ENCODE measurements at places on chromosomes 7 and 10. TPM values are rescaled to one million over a fixed set of nuclear protein-coding genes. Genes with fewer than 3 reads are reported as not detected.
A peak's percentile ranks its signal among the peaks of the same experiment; 100 is the strongest.

The MBL2 gene
- not detected for total RNA-seq

The EPO gene
- total RNA-seq: not detected

The SLC18A3 gene
- not detected for total RNA-seq

The GIMAP7 gene
- total RNA-seq: 171 TPM

The BICC1 gene
- total RNA-seq: 0.08 TPM

The PRSS37 gene
- total RNA-seq: not detected

The NUTM2B gene
- 1.6 TPM for total RNA-seq

The UPF2 gene
- 26.7 TPM for total RNA-seq

The PNLIPRP3 gene
- not detected for total RNA-seq

The PTF1A gene
- not detected for total RNA-seq

DNA sequence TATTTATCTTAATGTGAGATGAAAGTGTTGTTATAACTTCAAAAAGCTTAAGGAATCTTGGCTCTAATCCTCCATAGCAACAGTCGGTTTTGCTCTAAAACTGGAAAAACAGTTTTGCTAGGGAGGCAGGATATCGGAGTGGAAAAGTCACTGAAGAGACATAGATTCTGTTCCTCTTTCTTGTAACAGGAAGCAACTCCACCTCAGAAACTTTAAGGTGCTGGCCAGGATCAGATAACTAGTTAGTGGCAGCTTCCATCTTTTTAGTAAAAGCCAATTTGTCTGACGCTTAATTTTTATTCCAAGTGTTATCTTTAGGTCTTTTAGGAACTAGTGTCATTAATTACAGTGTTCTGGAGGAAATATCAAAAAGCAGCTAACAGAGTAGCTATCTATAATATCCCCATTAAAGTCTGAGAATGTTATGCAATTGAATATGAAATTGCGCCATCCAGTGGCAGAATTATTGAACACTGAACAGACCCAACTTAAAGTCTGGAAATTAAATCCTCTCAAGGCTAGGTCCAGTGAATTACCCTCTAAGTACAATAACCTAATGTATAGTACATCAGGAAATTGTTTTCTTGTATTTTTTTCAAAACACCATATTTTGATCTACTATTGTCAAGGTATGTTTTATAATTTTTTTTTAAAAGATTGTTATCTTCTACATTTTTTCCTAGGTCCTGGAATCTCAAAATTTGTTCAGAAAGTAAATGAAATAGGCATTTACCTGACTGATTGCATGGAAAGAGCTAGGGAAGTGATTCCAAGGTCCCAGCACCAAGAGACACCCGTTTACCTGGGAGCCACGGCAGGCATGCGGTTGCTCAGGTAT lies 65.9 kb upstream of the CC2D2B start:
- peak overlapping the region; percentile 67 for H3K27ac ChIP-seq
- H3K4me1 ChIP-seq: peaks cover 63% of the 10 kb centered on the region
- no peak overlapping the region for H3K4me3 ChIP-seq
- H3K27me3 ChIP-seq: no peaks in the 10 kb centered on the region
- DNase-seq: peak; percentile 45

DNA sequence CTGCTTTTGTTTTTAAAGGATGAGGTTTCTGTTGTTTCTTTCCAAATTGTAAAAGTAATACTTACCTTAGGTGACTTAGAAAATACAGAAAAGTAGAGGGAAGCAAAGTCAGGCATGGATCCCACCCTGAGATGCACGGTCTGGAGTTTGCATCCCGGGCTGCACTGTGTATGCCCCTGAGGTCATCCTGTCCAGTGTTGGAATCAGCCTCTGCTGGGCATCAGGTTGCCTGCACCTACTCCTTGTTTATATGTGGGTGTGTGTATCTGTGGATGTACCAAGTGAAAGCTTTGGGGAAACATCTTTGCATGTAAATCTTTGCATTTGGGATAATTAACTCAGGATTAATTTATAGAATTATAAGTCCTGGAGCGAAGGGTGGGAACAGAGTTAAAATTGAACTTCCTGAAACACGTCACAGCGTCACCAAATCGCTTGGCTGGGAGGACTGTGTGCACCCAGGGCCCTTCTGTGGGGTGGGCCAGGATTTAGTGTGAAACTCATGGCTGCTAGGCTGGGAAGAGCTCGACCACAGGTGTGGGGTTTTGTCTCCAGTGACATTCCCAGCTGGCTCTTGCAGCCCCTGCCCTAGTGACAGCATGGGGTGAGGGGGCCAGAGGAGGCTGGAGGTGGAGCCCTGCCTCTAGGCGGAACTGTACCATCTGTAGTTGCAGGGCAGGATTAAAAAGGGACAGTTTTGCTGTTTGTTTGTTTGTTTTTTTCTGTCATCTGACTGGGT lies 27.9 kb downstream of the GTF2IRD1 start:
- no peak overlapping the region for H3K27ac ChIP-seq
- no peak overlapping the region for H3K4me3 ChIP-seq
- H3K4me1 ChIP-seq: no peaks in the 10 kb centered on the region
- H3K36me3 ChIP-seq: no peaks in the 10 kb centered on the region
- DNase-seq: no peak

GRCh38 chr10:45545150-45545549 lies 127.4 kb downstream of the ZFAND4 start:
- no peak overlapping the region for H3K27ac ChIP-seq
- no peaks in the 10 kb centered on the region for H3K27me3 ChIP-seq
- no peak overlapping the region for H3K4me3 ChIP-seq
- DNase-seq: no peak
- H3K36me3 ChIP-seq: no peaks in the 10 kb centered on the region

DNA sequence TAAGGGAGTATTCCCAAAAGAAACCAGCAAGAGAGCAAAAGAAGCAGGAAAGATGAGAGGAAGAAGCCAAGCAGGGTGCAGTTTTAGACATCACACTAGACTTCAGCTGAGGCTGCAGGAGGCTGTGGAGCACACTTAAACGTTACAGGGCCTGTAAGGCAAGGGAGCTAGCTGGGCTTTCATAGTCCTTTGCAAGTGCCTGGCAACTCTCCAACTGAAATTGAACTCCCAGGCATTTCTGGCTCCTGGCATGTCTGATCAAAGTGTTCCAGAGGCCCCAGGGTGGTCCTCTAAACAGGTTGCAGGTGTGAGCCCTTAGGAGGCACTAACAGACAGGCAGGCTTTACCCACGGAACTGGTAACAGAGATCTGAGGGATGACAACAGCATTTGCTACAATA lies 750.2 kb downstream of the XPNPEP1 start:
- no peaks in the 10 kb centered on the region for H3K36me3 ChIP-seq
- no peak overlapping the region for H3K4me3 ChIP-seq
- H3K27me3 ChIP-seq: no peaks in the 10 kb centered on the region
- no peak overlapping the region for H3K27ac ChIP-seq

DNA sequence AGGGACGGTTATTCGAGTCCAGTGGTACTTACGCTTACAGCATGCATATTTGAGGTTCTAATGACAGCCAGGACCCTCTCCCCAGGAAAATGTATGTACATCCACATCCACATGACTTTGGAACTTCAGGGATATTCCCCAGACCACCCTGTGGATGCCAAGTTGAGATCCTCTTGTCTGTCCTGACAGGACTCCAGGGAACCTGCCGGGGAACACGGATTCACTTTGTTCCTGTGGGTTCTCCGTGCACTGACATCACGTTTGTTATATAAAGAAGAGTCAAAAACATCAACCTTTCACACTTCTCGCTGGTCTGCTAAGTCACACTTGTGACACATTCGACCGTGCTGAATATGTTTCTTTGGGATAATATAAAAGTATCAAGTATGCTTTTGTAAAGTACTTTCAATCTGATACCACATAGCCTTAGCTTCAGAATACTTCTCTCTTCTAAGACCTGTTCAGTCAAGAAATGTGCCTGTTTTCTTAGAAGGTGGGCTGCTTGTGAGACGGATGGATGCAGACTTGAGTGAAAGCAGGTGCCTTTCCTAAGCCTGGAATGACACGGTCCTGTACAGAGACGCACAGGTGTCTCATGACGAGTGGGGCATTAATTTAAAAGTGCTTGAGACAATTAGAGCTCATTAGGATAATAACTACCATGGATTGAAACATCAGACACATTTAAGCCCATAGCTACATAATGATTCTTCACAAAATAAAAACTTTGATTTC lies 38.7 kb downstream of the CALML5 start:
- no peak overlapping the region for H3K27ac ChIP-seq
- peaks cover 3% of the 10 kb centered on the region for H3K4me1 ChIP-seq
- no peak overlapping the region for H3K4me3 ChIP-seq

GRCh38 chr7:135428879-135429278 lies 81.0 kb downstream of the CNOT4 start:
- peaks cover 14% of the 10 kb centered on the region for H3K4me1 ChIP-seq
- H3K36me3 ChIP-seq: peaks cover 17% of the 10 kb centered on the region
- H3K4me3 ChIP-seq: no peak overlapping the region

DNA sequence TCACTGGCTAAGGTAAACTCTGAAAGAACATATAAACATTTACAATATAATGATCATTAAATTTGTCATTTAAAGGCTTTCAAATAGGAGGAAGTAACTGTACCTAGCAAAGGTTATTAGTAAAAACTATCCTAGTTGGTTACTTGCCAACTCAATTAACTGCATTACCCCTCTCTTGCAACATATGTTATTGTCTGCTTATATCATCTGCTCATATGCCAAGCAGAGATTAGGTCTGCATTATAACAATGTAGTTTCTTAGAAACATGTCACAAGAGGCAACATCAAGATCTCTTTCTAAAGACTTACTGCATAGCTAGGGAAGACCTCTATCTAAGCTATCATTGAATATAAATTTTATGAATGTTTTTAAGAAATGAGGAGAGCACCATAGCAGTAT lies 132.5 kb downstream of the RELN start:
- DNase-seq: no peak
- H3K36me3 ChIP-seq: no peaks in the 10 kb centered on the region
- H3K4me1 ChIP-seq: no peaks in the 10 kb centered on the region
- H3K4me3 ChIP-seq: no peak overlapping the region
- peaks cover 2% of the 10 kb centered on the region for H3K27me3 ChIP-seq
- H3K27ac ChIP-seq: no peak overlapping the region

DNA sequence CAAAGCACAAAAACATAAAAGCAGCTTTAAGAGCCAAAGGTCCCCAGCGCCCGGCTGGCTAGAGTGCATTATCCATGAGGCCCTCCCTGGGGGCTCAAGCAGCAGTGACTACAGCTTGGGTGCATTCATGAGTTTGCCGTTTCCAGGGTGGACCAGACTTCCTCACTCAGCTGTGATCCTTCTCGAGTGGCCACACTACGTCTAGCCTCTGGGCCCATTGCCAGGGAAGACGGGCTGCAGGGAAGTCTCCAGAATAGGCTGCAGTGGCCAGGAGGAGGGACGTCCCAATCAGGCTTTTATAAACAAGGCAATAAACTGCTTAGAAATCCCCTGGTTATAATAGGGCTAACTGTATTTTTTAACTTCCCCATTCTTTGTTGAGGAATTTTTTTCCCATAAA lies 89.4 kb upstream of the C1QL3 start:
- no peak overlapping the region for H3K4me3 ChIP-seq
- H3K27ac ChIP-seq: no peak overlapping the region
- H3K27me3 ChIP-seq: no peaks in the 10 kb centered on the region
- no peak for DNase-seq
- H3K36me3 ChIP-seq: no peaks in the 10 kb centered on the region
- no peaks in the 10 kb centered on the region for H3K4me1 ChIP-seq

DNA sequence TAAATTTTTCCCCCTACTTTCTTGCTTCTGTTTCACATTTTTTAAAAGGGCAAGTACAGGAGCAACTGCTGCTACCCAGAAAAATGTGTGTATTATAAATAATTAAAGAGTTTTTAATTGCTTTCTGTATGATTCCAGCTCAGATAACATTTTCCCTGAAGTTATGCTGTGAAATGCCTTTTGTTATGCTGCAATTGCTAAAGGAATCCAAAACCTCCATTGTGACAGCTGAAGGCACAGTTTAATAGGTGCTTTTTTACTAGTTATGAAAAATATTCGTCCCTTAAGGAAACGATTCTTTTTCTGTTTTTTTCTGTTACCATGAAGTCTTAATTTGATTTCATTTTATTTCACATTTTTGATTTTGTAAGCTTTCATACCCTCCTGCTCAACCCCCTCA lies 83.2 kb downstream of the ZNRF2 start:
- no peak overlapping the region for H3K4me3 ChIP-seq
- no peak overlapping the region for H3K27ac ChIP-seq
- H3K4me1 ChIP-seq: no peaks in the 10 kb centered on the region
- H3K27me3 ChIP-seq: no peaks in the 10 kb centered on the region
- no peak for DNase-seq

GRCh38 chr10:132334631-132335188 lies 2.7 kb downstream of the LRRC27 start:
- peaks cover 4% of the 10 kb centered on the region for H3K27me3 ChIP-seq
- DNase-seq: no peak
- no peak overlapping the region for H3K4me3 ChIP-seq
- H3K4me1 ChIP-seq: peaks cover 39% of the 10 kb centered on the region
- H3K27ac ChIP-seq: no peak overlapping the region

DNA sequence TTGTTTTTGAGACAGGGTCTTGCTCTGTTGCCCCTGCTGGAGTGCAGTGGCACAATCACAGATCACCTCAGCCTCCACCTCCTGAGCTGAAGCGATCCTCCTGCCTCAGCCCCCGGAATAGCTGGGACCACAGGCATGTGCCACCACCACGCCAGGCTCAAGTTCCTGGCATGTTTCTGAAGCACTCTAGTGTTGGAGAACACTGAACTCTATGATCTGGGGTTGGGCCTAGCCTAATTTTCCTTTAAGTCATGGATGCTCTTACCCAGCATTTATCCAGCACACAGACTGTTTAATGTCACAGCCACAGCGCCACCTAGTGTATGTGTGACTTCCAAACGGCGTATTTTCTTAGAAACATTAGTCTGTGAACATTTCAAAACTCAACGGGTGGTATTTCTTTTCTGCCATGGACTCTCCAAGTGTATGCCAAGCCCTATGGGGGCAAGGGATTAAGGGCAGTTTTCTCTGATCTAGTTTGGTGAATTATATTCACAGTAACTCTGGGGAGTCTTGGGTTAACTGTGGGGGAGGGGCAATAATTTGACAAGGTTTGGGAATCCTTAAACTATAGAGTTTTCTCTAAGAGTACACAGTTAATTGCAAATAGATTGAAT lies 91.8 kb downstream of the CREM start:
- peaks cover 55% of the 10 kb centered on the region for H3K4me1 ChIP-seq
- peak; percentile 88 for DNase-seq
- peak overlapping the region; percentile 51 for H3K4me3 ChIP-seq
- H3K36me3 ChIP-seq: peaks cover 4% of the 10 kb centered on the region
- no peaks in the 10 kb centered on the region for H3K27me3 ChIP-seq
